T-helper 2 cell treated with Interferon-gamma antibody and Interleukin-4, amounts not matched to agents 5 μg/mL and 100 μg/mL, for 36 hours (primary cell): ENCODE measurements at places on chromosomes 6 and 20.

DNA sequence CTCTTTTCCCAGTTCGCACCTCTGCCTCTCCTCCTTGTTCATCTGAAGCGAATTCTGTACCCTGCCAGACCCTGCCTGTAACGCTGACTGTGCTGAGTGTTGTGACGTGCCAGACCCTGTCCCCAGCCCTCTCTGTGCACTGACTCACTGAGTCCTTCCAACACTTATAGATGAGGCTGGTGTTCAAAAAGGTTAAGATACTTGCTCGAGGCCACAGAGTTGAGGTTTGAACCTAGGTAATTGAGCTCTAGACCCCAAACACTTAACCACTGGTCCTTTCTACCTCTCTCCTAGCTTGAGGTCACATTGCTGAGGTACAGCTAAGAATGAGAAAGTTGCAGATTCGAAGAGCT is 45.7 kb upstream of the NEDD9 start:
- peak overlapping the region; percentile 70 for H3K27ac ChIP-seq
- H3K4me1 ChIP-seq = peaks cover 31% of the 10 kb centered on the region
- peaks cover 30% of the 10 kb centered on the region for H3K36me3 ChIP-seq
- peak overlapping the region; percentile 17 for H3K4me3 ChIP-seq

DNA sequence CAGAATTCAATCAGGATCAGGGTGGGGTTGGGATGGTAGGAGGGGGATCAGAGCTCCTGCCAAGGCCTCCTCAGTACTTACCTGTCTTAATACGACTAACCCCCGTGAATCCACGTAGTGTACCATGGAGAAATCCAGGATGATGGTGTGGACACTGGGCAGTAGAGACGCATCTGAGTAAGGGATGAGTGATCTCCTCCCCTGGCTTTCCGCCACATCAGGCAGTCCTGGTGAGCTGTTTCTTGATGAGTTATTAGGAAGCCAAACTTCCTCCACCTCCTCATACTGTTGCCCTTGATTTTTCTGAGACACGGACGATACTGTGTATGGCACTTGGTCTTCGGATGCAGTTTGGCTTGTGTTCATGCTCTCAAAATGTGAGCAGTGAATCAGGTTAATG is 34.2 kb upstream of the SRPK1 start:
- H3K4me3 ChIP-seq = no peak overlapping the region
- DNase-seq = no peak
- peaks cover 10% of the 10 kb centered on the region for H3K27me3 ChIP-seq
- no peak overlapping the region for H3K27ac ChIP-seq
- no peaks in the 10 kb centered on the region for H3K36me3 ChIP-seq
- H3K4me1 ChIP-seq = peaks cover 9% of the 10 kb centered on the region

DNA sequence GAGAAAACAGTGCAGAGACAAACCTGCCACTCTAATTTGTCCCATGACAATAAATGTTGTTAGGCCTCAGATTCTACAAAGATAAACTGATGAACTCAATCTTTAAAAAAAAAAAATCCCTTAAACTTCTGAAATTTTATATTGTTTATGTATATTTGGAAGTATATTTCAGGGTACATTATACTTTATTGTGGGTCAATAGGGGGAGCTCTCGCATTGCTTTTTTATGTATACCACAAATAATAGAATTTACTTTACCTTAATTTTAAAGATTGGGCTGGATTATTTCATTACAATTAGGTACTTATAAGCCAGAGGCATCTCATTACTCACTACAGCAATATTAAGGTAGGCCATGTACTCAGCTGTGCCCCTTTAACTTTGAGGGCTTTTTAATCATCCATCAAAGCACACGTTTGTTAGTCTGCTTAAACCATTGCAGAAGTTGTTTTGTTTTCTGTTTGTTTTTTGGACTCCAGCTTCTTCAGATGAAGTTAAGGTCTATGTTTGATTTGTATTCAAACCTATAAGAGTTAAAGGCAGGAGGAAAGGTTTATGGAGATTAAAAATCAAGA is 56.3 kb upstream of the EYA4 start:
- no peak for DNase-seq
- H3K4me3 ChIP-seq = no peak overlapping the region
- peaks cover 3% of the 10 kb centered on the region for H3K27me3 ChIP-seq
- no peaks in the 10 kb centered on the region for H3K36me3 ChIP-seq

GRCh38 chr6:131655387-131655786 is 18.3 kb downstream of the ENPP3 start:
- peaks cover 3% of the 10 kb centered on the region for H3K36me3 ChIP-seq
- H3K4me3 ChIP-seq = no peak overlapping the region
- no peak overlapping the region for H3K27ac ChIP-seq
- no peak for DNase-seq

GRCh38 chr6:33820784-33821520 is 17.1 kb upstream of the MLN start:
- H3K27me3 ChIP-seq = peaks cover 11% of the 10 kb centered on the region
- H3K36me3 ChIP-seq = no peaks in the 10 kb centered on the region
- no peak overlapping the region for H3K27ac ChIP-seq
- H3K4me1 ChIP-seq = peaks cover 3% of the 10 kb centered on the region

DNA sequence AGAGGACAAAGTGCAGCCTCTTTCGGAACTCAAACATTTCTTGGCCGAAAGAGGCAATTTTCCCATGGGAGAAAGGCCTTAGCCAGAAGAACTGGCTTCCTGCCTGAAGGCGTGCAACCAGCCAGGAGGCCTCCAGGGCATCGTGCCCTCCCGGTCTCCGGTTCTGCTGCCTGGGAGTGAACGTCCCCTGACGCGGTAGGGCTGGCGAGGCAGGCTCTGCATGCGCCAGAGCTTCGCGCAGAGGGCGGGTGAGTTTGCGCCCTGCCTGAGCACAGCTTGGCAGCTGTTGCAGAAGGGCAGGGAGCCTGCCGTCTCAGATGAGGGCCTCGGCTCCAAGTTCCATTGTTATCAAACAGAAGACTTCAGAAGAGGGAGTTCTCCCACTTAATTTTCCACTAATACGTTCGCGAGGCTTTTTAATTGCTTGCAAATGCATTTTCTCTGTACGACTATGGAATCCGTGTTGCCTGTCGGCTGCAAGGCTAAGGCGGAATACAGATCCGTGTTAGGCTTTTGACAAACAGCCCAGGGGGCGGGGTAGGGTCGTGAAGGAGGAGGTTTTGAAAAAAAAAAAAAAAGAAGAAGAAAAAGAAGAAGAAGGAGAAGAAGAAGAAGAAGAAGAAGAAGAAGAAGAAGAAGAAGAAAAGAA is 5.5 kb upstream of the TFAP2D start:
- H3K27ac ChIP-seq = no peak overlapping the region
- H3K36me3 ChIP-seq = no peaks in the 10 kb centered on the region
- H3K27me3 ChIP-seq = peaks cover 59% of the 10 kb centered on the region
